ENCODE measurements at places on chromosomes 6 and 20.

DNA sequence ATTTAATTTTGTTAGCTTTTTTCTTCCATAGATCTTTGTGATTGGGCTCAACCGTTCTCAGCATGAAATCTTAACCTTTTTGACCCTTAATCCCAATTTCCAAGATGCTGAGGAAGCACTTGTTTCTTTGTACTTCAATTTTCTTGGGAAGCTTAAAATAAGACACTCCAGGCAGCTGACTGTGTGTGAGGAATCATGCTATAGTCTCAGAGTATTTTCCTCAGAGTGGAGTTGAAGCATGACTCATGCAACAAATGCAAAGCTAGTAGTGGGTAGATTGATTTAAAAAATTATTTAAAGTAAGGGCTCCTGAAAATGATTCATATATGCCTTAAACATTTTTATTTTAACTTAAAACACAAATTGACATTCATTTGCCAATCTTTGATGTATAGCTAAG lies 168.7 kb downstream of the BTBD3 start:
- no peak for DNase-seq

DNA sequence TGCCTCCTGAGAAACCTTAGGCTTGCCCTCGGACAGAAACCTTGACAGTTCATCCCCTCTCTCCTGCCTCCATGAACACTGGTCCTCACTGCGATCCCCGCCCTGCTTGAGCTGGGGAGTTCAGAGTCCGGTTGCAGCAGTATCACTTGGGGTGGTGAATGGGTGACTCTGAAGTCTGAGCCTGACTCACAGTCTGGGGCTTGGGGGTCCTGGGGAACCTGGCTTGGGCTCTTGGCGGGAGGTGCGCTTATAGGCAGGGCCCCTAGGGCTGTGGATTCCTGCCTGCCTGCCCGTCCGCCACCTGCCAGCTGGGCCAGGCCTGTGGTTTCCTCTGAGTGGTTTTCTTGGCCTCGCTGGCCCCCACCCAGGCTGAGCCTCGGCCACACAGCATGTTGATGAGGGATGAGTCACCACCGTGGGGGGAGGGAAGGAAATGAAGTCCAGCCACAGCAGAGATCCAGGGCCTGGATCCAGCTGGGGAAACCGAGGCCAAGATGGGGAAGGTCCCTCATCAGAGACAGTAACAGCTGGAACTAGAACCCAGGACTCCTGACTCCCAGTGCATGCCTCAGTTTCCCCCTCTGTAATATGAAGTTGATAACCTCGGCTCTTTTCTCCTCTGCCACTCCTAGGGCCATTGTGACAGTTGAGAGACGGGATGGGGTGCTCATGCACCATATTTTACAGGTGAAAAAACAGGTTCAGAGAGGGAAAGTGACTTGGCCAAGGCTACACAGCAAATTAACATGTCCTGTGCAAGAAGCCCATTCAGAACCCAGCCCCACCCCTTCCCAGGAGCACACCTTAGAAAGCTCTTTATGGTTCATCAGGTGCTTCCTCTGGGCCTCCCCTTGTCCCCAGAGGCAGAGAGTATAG lies 9.2 kb downstream of the FOXS1 start:
- DNase-seq = peak; percentile 37

GRCh38 chr6:48476257-48476656 lies 365.3 kb upstream of the PTCHD4 start:
- DNase-seq = no peak

GRCh38 chr20:12276011-12276673 lies 358.4 kb downstream of the BTBD3 start:
- DNase-seq = no peak

DNA sequence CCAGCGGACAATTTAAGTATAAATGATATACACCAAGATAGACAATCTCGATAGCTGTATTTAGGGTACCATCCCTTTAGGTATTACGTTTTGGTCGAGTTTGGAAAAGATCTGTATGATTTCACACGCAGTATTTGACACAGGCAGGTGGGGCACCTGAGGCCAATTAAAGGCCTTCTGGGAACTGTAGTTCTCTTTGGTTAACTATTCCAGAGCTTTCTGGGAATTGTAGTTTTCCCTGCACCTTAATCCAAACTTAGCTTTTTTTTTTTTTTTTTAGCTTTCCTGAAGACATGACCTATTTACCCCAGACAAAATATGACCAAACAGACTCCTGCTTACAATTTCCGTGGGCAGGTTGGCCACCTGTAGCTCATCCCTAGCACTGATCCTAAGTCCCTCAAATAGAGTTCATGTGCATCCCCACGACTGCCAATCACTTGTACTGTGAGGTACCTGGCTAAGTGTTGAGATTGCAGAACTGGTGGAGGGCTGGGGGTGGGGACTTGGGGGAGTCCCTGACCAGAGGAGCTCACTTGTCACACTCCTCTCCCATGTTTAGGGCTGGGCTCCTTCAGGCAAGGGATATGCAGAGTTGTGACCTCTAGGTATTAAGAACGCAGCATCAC lies 999 bp upstream of the EHMT2 start:
- peak; percentile 58 for DNase-seq

DNA sequence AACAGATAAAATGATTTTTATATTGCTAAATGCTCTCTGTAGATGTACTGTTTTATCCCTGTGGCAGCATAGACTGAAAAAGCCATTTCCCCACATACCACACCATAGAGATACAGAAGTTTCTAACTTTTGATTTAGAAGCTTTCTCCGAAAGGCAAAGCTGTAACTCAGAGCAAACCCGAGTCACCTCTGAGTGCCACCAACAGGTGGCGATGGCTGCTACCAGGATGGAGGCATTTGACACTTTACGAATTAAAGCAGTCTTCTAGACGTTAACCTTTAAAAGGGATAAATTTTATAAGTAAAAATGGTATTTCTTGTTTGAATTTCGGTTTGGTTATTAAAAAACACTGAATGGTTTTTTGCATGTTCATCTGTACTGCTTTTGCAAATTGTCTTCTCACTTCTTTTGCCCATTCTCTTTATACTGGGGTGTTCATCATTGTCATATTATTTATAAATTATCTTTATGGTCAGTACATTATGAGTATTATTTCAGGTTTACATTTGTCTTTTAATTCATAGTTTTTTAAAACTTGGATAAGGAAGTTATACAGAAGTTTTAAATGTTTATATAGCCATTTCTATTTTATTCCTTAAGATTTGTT lies 201.0 kb upstream of the CEP162 start:
- DNase-seq = no peak

DNA sequence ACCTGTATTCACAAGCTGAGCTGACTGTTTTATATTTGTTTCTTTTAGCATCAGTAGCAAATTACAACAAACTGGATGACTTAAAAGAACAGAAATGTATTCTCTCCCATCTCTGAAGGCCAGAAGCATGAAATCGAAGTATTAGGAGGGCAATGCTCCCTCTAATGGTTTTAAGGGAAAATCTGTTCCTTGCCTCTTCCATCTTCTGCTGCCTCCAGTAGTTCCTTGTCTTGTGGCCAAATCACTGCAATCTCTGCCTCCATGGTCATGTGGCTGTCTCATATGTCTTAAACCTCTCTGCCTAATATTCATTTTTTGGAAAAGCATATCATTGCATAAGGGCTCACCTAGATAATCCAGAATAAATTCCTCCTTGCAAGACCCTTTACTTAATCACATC lies 25.2 kb upstream of the ASCC3 start:
- no peak for DNase-seq

GRCh38 chr6:164377348-164377918 lies 932.0 kb downstream of the C6orf118 start:
- DNase-seq = no peak

DNA sequence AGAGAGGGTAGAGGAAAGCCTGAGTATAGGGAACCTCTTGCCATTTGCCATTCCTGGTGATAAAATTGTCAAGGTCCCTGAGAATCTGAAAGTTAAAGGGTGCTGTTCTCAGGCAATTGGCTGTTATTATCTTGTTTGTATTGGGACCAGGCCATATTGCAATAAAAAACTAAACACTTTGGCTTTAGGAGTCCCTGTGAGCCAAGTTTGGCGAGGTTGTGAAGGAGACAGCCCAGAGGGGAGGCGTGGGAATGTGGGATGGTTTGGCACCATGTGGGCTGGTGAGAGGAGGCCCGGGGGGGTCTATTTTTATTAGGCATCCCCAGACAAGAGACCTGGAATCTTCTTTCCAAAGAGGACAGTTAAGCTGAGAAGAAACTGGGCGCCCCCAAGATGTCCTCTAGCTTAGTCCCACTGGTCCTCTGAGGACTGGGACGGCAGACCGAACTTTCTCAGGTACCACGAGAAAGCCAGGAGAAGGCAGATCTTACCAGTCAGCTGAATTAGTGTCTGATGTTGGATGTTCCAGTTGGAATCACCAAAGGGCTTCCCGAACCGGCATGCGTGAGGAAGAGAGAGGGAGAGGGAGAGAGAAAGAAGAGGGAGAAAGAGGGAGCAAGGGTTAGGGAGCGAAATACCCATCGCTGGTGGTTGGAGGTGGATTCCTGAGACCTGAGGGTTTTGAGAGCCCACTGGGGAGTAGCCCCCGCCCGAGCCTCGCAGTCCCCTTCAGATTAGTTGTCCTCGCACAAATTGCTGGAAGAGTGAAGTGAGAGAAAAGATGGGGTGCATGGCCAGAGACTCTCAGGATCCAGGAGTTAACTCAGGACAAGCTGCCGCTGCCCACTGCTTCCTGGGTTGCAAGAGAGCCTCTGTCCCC lies 24.4 kb downstream of the DYNLT1 start:
- no peak for DNase-seq

DNA sequence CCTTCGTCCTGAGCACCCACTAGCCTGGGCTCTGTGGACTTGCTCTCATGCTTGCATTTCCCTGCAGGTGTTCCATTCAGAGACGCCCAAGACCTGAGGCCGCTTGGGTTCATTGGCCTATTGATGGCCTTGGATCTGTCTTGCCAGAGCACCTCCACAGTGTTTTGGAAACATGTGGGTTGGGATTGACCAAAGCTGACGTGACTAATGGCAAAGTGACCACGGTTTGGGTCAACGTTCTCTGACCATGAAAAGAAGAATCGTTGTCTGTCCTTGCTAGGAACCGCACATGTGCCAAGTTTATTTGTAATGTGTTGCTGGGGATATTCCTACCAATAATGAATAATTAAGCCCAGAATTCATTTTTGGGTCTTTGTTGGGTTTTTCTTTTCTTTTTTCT lies 29.8 kb upstream of the BMP6 start:
- no peak for DNase-seq

GRCh38 chr6:1538810-1539478 lies 70.8 kb upstream of the FOXC1 start:
- DNase-seq = no peak

DNA sequence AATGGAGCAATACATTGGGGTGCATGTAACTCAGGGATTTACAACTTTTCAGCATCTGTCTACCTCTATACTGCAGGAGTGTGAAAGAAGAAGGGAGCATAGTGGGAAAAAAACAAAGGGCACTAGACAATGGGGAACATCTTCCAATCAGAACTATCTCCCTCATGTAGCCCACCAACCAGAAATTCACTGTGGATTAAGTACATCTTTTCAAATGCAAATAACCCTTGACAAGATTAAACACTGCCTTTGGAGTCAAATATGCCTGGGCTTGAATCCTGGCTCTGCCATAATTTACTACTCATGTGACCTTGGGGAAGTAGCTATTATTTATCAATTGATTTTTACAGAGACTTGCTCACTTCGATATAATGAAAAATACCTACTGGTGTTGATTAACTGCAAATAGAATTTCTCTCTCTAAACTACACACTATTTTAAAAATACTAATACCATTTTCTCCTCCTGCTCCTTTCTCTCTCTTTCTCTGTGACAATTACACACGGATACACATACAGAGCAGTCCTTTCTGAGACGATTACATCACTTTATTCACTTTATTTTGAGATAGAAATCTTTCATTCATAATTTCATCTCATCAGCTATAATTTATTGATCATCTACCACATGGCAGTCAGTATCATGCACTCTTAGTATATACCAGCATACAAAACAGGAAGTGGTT lies 783.7 kb downstream of the FRK start:
- DNase-seq = no peak

DNA sequence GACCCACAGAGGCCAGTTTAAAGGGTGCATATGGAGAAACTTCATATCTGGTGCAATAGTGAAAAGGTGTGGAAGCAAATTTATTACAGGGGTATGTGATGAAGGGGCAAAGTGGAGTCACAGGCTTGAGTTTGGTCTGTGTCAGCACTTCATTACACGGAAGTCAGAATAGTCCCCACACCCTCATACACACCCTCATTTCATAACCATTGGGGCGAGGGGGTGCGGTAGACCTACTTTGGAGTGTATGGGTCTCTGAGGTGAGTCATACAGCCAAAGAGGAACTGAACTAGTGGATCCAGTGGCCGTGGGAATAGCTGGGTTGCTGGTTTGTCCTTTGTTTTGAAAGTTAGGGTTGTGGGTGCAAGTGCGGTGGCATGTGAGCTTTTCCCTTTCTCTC lies 3.3 kb downstream of the TM9SF4 start:
- DNase-seq = peak; percentile 11

DNA sequence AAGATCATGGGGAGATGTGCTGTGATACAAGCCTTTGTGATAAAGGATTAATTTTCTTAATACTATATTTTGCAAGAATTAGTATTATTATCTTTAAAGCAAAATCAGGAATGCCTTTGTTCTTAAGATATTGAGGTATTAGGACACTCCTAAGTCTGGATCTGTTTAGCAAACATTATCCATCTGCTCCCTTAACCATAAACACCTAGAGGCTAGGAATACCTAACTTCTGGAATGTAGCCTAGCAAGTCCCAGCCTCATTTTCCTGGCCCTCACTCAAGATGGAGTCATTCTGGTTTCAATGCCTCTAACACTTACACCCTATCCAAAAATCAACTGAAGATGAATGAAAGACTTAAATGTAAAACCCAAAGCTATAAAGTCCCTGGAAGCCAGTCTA lies 106.3 kb upstream of the GJE1 start:
- DNase-seq = no peak

- no peak for DNase-seq
These were observed 580.3 kb upstream of the ADGRB3 start for GRCh38 chr6:68054756-68055155.

- no peak for DNase-seq
These were observed 91.1 kb downstream of the ASXL1 start for GRCh38 chr20:32449057-32449889.

GRCh38 chr6:62672989-62673388 lies 387.0 kb upstream of the KHDRBS2 start:
- no peak for DNase-seq

GRCh38 chr6:15439410-15440025 lies 193.6 kb downstream of the JARID2 start:
- DNase-seq = no peak

GRCh38 chr20:18284805-18285533 lies 3.4 kb upstream of the ZNF133 start:
- DNase-seq = no peak

Data from CD4-positive, alpha-beta T cell treated with Interleukin-2 at 100 ng/mL for 4 hours (primary cell).